ENCODE measurements at places on chromosomes 16 and 17.

DNA sequence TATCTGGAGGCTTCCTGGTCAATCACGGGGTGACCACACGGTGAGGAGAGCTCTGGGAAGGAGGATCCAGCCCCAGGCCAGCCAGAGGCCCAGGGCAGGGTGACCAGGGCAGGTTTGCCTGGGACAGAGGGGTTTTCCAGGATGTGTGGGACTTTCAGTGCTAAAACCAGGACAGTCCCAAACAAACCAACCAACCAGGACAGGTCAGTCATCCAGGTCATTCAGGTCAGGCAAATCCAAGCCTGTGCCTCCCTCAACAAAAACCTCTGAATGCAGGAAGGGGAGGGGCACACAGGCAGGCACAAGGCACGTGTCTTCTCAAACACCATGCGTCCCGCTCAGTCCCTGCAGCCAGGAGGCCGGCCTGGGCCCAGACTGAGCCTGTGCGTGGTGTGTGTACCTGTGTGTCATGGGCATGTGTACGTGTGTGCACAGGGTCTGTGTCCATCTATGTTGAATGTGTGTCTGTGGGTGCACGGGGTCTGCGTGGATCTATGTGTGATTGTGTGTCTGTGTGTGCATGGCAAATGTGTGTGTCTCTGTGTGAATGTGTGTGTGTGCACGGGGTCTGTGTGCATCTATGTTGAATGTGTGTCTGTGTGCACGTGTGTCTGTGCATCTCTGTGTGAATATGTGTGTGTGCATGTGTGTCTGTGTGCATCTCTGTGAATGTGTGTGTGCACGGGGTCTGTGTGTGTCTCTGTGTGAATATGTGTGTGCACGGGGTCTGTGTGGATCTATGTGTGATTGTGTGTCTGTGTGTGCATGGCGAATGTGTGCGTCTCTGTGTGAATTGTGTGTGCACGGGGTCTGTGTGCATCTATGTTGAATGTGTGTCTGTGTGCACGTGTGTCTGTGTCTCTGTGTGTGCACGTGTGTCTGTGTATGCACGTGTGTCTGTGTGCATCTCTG lies 78.9 kb downstream of the RTN4RL1 start:
- DNase-seq, result no peak

DNA sequence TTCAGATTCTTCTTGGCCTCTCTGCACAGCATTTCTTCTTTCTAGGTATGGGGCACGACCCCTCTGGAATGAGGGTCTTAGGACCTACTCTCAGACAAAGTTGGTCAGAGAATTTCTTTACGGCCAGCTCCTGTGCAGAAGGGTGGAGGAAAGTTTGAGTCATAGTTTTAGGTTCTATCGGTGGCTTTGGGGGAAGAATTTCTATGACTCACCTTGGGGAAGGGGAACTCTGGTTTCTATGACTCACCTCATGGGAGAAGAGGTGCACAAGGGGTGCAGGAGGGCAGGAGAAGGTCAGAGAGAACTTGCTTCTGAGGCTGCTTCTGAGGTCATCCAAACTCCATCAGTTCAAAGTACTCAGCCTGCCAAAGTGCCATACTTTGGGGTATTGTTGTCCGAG lies 2.5 kb upstream of the ABCC12 start:
- no peak for DNase-seq

GRCh38 chr17:69269131-69269998 lies 40.7 kb upstream of the ABCA10 start:
- DNase-seq, result no peak

- peak; percentile 7 for DNase-seq
Measured at GRCh38 chr16:50136399-50136798, 16.7 kb upstream of the TENT4B start.

- DNase-seq, result no peak
Measured at GRCh38 chr16:89375021-89375420, 115.3 kb downstream of the ANKRD11 start.

DNA sequence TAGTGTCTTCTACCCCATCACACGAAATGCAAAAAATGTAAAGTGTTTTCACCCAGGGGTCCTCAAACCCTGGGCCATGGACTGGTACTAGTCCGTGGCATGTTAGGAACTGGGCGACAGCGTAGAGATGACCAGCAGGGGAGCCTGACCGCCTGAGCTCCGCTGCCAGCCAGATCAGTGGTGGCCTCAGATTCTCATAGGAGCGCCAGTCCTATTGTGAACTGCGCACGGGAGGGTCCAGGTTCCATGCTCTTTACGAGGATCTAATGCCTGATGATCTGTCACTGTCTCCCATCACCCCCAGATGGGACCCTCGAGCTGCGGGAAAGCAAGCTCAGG lies 4.5 kb downstream of the SCARF1 start:
- no peak for DNase-seq

- peak; percentile 90 for DNase-seq
Measured at GRCh38 chr17:67365738-67366192, 612 bp downstream of the PSMD12 start.

DNA sequence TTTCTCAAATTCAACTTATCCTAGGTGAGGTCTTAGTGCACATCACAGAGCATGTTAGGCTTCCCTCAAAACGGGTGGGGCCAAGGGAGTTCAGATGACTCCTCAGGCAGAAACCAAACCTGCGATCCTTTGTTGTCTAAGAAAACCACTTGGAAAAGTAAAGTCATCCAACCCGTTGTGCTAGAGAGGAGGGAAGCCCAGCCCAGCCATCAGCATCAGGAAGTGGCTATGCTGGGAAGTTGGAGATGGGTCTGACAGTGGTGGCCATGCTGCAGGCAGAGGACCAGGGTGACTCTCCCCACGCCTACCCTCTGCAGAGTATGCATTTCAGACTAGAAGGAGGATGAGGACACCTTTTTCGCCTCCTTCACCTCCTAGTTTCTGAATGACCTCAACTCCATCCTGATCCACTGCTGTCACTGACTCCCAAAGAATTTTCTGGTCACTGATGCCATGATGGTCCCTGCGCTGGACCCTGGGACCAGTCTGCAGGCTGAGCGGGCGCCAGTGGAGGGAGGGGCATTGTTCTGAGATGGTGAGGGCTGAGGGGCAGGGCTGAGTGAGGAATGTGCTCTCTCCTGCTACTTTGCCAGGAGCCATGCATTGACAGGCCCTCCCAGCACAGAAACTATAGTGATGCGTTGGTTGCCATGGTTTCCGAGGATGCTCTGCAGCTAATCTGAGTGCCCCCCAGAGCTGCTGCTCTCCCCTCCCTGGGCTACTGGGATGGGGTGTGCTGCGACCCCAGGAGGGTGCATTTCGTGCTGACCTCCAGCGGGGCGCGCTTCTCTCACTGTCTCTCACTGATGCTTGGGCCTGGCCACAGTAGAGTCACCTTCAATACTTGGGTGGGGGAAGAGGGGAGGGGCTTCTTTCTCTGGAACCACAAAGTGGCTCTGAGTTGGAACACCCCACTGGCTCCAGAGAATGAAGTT lies 20.4 kb downstream of the ALOX12B start:
- no peak for DNase-seq

DNA sequence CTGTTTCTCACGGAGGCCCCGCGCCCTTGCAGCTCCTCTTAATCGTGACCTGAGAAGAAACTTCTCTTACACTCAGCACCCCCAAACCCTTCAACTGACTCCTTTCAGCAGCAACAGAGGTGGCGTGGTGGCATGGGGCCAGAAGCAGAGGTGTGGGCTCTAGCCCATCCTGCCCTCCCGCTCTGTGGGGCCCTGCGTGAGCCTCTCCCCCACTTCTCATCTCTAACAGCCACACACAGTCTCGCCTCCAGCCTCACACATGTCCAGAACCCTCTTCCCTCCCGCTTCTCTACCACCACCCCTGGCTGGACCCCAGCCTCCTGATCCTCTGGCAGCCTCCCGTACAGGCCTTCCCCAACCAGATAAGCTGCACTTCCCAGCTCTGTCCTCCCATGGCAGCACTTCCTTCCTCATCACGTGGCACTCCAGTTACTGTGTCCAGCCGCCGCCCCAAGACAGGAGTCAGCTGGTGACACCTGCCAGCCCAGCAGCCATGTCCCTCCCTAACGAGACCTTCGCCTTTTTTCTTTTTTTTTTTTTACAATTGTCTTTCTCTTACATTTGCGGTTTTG lies 30.5 kb downstream of the NSMCE1 start:
- peak; percentile 56 for DNase-seq

DNA sequence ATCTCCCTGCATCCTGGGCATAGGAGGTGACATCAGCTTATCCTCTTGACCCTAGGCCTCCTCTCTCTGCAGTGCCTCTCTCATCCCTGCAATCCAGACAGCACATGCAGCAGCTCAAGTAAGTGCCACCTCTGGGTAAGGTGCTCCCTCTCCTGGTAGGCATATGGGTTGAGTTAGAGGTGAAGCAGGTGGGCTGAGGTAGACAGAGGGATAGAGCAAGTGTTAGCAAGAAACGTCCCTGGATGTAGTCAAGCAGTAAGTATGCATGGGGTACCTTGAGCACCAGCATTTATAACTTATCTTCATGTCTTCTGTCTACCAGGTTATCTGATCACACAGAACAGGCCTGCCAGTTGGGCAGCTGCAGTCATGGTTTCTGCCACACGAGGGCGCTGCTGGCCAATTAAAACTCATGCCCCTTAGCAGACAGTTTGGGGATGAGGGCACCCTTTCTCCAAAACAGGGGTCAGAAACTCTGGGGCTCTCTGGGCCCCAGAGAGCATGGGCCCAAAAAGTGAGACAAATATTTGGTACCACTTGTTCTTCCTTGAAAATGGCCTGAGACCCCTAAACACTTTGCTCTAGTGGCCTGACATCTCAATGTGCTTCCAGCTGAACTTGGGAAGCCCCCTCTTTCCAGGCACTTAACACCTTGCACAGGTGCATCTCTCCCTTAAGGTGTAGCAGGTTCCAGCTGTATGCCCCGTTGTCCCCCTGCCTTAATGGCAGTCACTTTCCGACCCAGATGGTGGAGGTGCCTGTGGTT lies 59.8 kb downstream of the NEUROD2 start:
- DNase-seq, result peak; percentile 76

- DNase-seq, result no peak
Measured at GRCh38 chr16:57726433-57726947, 9.1 kb upstream of the KATNB1 start.

DNA sequence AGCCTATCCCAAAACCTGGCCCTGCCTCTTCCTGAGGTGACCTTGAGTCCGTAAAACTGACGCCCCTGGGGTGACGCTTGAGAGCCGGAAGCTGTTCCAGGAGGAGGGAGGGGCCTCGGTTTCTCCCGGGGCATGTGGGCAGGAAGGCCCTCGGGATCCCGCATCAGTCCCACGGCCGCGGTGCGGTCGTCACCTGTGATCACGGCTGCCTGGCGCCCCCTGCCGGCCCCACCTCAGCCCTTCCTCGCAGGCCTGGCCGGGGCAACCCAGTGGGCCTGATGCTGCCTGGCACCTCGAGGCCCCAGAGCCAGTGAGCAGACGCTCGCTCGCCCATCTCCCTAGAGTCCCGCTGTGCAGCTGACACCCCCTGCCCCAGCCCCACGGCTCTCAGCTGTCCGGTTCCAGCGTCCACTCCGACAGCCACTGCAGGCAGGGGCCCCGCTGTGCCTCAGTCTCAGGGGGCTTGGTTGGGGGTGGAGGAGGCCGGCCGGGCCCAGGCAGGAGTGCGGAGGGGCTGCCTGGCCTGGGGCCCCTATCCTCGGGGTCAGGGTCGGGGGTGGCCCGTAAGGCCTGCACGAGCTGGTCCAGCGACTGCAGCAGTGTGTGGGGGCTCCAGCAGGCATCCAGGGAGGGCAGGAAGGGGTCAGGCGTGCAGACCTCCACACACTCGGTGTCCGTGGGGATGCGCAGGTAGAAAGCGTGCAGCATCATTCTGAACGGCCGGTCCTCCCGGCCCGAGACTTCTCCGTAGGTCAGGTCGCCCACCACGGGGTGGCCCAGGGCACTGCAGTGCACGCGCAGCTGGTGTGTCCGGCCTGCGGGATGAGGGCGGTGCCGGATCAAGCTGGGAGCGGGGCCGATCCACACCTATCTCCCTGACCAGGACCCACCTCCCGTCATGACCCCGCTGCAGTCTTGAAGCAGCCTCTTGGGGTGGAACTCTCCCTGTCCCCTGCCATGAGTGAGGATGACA lies 2.3 kb downstream of the RPUSD1 start:
- peak; percentile 84 for DNase-seq

GRCh38 chr17:81682565-81683207 lies 911 bp downstream of the ARL16 start:
- DNase-seq, result peak; percentile 33

GRCh38 chr17:74768069-74768762 lies 7.9 kb downstream of the NAT9 start:
- no peak for DNase-seq

GRCh38 chr17:78058581-78058980 lies 70.0 kb downstream of the TMC6 start:
- no peak for DNase-seq

DNA sequence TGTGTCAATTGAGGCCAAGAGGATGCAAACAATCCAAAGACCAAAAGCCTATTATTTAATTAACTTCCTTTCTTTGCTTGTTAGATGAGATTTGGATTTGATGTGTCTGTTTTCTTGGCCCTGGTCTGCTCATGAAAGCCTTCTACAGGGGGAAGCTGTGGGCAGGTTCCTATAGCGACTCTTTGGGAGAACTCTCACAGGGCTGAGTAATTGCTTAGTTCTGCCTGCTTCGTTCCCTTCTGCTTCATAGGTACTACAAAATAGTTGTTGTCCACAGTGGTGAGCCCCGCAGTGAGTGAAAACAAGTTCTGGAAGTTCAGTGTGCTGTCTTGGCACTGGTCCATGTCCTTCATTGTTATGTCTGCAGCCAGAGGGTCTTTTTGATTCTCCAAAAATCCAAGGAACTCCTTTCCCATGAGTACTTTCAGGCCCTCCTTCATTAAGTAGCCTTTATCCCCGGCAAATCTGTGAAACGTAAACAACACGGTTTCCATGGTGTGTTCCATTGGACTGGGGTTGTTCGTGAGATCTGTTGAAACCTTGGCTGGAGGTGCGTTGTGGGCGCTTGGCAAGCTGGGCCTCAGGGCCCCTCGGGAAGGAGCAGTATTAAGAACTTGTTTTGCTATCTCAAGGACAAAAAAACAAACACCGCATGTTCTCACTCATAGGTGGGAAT lies 30.0 kb upstream of the ANKRD40CL start:
- DNase-seq, result no peak

GRCh38 chr16:67116388-67117311 lies 6.9 kb downstream of the PHAF1 start:
- no peak for DNase-seq

DNA sequence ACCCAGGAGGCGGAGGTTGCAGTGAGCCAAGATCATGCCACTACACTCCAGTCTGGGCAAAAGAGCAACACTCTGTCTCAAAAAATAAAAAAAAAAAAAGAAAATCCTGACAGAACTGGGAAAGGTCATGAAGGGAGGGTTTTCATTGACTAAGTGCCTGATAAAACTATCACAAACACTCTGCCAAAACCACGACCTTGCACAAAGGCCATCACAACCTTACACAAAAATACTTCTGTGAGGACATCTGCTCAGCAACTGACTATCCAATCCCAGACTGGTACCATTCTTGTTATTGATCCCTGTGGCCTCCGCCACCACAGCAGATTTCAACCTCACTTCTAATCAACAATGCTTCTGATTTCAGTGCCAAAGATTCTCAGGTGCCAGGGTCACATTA lies 40.1 kb downstream of the MPHOSPH6 start:
- DNase-seq, result no peak

GRCh38 chr16:53886482-53887378 lies 182.8 kb downstream of the FTO start:
- DNase-seq, result no peak

GRCh38 chr17:19610311-19610710 lies 38.2 kb upstream of the ALDH3A2 start:
- DNase-seq, result no peak

Data from erythroblast (primary cell).